Fibroblast of the aortic adventitia (primary cell): ENCODE measurements at places on chromosomes 2 and 18. TPM values are rescaled to one million over a fixed set of nuclear protein-coding genes. Genes with fewer than 3 reads are reported as not detected.

DNA sequence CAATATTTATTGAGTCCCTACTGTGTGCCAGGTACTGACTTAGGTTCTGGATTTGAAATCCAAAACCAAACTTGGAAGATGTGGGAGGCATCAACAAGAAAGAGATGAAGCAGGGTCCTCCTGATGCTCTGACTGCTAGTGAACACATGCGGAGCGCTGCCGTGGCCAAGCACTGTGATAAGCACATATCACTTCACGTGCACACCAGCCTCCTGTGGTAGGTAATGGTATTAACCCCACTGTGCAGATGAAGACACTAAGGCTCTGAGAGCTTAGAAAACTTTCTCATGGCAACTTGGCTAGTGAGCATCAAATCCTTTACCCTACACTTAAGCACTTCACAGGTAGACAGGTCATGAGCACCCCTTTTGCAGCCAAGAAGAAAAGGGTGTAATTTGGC, 216.1 kb downstream of the HAUS1 start:
- DNase-seq, result no peak

DNA sequence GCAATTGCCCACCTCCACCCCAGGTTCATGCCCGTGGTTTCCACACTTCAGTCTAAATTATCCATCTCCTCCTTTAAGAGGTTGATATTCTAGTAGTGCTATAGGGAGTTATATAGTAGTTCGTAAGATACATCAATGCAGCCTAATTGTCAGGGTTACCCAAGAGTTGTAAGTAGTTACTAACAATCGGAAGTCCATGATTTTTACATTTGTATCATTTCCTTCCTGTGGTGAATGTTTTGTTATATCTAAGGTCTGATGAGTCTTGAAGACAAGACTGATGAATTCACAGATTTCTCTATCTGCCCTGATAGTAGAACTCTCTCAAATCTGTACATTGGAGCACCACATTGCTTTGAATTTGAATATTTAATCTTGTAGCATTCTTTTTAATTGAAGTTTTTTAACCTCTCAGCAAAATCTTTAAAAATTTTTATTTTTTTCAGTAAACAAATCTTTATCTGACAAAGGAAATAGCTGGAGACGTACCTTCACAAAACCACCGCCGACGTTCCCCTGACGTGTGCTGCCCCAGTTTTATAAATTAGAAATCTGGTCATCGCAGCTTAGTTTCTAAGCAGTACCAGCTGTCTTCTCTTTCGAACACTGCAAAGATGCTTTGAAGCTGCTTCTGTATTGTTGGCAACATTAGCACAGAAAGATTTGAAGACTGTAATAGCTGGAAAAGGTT, 264.5 kb downstream of the SOCS6 start:
- no peak for DNase-seq

- peak; percentile 18 for DNase-seq
Measured at GRCh38 chr2:98664323-98664722, 55.9 kb downstream of the UNC50 start.

DNA sequence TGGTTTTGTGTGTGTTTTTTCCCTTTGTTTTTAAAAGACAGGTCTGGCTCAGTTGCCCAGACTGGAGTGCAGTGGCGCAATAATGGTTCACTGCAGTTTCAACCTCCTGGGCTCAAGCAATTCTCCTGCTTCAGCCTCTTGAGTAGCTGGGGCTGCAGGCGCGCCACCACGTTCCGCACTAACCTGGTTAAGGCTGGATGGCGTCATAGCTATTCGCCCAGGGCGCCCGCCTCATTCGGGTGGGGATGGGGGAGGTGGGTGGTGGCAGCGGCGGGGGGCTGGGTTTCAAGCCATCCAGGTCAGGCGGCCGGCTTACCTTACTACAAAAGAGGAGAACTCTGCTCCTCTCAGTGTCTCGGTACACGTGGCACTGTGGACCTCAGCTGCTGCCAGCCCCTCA, 42.8 kb downstream of the EEF1B2 start:
- DNase-seq, result no peak

- no peak for DNase-seq
Measured at GRCh38 chr2:68784915-68785314, 50.3 kb downstream of the ARHGAP25 start.

DNA sequence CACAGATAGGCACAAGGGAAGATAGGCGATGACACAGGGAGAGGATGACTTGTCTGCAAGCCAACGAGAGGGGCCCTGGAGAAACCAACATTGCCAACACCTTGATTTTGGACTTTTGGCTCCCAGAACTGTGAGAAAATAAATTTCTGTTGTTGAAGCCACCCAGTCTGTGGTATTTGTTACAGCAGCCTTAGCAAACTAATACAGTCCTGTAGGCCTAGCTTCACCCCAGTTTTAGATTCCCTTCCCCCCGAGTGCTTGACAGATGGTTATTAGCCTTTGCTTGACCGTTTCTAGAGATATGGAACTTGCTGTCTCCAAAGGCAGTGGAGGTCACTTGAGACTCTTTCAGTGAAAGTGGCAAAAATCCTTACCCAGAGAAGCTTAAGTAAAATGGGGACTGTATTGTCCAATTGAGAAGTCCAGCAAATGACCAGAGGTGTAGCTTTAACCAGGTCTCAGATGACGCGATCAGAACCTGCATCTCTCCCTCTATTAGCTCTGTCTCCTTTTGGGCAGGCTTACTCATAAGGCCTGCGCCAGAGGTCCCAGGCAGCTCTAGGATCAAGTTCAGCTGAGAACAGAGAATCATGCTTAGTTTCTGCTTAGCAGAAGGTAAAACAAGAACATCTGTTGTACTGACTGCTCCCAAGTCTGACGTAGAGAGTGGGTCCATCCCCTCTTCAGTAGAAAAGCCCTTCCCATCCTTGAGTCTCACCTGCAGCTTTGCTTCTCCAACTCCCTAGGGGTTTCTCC, 50.4 kb downstream of the MFSD6 start:
- no peak for DNase-seq

DNA sequence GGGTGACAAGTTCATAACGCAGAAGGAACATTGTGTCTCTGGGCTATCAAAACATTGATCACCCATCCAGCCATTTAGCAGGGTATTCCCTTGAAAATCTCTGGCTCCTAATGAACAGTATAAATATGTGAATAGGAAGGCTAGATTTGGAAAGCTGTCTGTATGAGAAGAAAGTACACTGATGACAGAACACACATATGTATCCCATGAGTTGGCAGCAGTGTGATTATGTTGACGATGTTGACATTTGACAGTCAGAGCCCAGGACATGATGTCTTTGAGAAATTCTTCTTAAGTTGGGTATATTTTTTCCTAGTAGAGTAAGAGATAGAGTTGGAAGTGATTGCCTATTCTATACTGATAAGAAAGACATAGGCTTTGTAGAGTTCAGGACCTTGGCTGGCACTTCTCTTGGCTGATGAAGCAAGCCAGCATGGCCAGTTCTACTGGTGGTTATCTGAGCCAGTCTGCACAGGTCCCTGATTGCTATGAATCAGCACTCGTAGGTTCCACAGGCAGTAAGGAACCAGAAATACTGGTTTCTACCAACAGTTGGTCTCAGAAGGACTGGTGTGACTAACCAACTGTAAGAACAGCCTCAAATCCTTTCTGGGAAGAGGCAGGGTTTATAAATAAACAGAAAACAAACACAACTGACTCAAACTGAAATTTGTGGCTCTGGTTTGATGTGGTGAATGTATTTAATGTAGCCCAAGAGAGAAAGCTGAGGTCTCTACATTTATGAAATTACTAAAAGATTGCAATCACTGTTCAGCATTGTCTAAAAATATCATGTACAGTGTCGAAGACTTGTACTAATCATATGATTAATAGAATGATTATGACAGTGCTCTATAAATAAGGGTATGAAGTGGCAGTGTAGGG, 43.9 kb upstream of the RAPH1 start:
- DNase-seq, result peak; percentile 55

GRCh38 chr2:26482211-26483026, 4.5 kb upstream of the OTOF start:
- no peak for DNase-seq

DNA sequence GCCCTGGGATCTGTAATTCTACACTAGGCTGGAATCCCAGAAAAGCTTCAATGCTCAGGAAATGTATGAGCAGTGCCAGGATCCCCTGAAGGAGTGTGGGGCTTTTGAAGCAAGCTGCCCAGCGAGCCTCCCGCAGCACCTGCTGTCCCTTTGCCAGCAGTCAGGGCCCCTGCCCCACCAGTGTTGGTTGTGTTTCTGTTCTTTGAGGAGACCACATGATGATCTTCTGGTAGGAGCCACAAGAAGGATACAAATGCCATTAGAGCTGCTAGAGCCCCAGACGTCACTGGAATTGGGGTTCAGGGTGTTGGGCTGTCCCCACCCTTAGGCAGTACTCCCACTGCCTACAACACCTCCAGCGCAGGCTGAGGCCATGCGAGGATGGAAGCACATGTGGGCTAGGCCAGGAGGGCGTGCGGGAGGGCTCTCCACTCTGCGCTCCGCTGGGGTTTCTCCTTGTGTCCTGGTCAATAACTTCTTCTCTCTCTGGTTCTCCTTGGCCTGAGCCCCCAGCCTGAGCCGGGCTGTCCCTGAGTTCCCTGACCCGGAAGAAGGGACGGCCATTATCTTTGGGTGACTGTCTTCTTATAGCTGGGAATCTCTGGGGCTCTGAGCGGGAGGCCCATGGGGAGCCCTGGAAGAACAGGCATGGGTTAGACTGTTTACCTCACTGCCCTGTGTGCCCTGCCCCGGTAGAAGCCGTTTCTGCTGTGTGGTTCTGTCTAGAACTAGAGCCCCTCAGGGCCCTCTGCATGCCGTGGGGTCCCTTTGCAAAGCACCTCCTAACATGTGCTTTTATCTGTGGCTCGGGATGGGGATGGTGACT, 73.9 kb downstream of the LRRFIP1 start:
- DNase-seq, result no peak

GRCh38 chr18:79402977-79403722, 7.4 kb downstream of the NFATC1 start:
- DNase-seq, result peak; percentile 53

GRCh38 chr2:111054791-111055691, 65.7 kb upstream of the BCL2L11 start:
- DNase-seq, result no peak

GRCh38 chr2:239963646-239964205, 61.4 kb downstream of the NDUFA10 start:
- DNase-seq, result no peak

DNA sequence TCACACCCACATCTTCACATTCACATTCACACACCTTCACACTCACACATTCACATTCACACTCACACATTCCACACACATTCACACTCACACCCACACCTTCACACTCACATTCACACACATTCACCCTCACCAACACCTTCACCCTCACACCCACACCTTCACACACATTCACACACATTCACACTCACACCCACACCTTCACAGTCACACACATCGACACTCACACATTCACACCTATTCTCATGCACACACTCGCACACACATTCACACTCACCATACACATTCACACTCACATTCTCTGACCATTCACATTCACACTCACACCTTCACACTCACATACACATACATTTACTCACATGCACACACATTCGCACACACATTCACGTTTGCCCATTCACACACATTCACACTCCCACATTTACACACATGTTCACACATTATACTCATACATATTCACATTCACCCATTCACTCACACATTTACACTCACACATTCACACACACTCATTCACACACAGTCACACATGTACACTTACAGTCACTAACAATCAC, 62.7 kb downstream of the BIN1 start:
- DNase-seq, result no peak

DNA sequence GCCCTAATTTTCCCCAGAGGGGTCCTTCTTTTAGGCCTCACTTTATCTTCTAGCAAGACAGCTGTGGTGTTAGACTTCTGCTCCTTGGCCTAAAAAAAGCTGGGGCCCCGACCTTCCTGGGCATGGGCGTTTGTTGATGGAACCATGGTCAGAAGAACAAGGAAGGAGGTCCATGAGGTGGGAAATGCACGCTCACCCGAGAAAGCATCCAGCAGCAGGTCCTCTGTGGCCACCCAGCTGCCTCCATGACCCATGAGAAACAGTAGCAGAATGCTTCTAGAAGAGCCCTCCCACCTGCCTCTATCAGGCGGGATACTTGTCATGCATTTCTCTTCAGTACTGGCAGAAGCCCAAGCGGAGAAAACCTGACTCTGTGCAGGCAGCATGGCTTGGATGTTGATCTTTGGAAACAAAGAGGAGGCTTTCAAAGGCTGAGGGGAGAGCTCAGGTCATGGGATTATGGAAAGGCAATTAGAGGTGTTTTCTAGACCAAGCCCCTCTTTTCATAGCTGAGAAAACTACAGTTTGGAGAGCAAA, 249.1 kb downstream of the FAM210A start:
- DNase-seq, result no peak

GRCh38 chr2:232831496-232831895, 38.6 kb upstream of the SNORC start:
- no peak for DNase-seq

DNA sequence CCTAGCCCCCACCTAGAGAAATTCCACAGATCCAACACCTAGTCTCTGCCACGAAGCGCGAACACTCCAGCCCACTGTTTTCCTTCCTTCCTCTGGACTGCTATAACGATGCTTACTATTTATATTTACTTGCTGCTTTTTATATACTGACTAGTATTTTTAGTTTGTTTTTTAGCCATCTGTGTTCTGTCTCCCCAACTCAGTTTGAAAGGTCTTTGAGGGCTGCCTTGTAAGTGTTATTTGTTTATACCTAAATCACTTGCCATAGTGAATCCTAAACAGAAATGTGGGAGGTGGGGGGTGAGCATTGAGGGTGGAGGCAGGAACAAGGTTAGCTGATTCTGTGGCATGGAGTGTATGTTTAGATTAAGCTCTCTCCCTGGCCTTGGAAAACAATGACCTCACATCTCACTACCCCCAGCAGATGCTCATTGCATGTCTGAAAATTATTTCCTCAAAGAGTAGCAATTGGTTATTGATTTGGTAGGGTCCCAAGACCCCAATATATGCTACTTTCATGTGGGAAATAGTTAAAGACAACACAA, 1.1 kb upstream of the NCKAP5 start:
- DNase-seq, result no peak

DNA sequence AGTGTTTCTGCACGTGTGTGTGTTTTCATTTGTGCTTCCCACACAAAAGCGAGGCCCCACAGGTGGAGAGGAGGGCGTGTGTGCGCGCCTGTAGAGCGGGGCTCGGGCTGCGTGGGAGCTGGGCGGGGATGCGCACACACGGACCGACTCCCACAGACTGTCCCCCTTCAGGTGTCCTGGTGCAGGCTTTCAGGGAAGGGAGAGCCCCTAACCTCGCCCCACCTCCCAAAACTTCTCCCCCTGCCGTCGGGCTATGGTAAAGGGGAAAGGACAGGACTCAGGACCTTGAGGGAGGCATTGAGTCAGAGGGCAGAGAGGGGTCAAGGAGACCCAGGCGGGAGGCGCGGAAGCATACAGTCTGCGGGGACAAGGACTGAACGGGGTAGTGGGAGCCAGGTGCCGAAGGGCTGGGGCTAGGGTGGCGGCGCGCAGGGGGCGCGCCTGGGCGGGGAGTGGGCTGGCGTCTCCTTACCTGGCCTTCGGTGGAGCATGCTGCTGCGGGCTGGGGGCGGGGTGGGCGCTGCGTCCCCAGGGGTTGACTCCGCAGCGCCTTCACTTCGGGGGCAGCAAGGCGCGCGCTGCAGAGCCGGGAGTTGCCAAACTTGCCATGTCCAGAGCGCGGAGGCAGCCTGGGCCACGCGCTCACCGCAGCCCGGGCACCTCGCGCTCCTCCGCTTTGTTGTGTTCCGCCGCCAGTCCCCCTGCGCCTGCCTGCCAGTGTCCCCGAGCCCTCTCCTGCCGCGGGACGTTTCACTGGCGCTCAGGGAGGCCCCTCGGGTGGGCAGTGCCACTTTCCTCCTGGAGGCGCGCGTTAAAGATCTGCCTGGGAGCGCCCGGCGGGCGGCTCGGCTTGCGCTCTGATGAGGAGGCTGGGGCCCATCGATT, 302.0 kb downstream of the NCKAP5 start:
- DNase-seq, result peak; percentile 30

MBOAT2 gene
- total RNA-seq, result 18.1 and 37.1 TPM in 2 replicates

TMEM247 gene
- total RNA-seq, result not detected in 2 replicates

SGO2 gene
- total RNA-seq, result 21.3 and 23.3 TPM in 2 replicates

SULT1C2 gene
- 0.27 and 2.6 TPM in 2 replicates for total RNA-seq

SLC14A1 gene
- total RNA-seq, result 5.6 and 254 TPM in 2 replicates
